ENCODE measurements at places on chromosomes 4 and X.

- no peak for DNase-seq
These were observed 14.4 kb downstream of the AR start for GRCh38 chrX:67558267-67558666.

DNA sequence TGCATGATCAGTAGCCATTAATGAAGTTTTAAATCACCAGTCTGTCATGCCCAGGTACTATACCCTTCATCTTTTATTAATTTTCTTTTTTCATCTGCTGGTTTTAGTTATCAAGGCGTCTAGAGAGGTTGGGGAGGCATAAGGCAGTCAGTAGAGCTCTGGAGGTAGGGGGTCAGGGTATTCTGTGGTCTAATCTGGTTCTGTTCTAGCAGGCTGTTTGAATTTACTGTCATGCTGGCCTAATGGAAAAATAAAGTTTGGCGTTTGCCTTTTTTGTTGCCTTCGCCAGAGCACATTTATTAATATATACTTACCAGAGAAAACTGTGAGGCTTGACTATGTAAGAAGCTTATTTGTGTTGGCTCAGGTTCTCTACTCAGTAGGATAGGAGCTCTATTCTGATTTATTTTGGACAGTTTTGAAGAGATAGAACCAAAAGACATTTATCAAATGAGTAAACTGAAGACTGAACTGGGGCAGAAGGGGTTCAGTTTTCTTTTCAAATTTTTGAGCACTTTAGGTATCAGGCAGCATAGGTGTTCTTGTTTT, 46.9 kb downstream of the TMEM131L start:
- DNase-seq = no peak

- no peak for DNase-seq
These were observed 680.4 kb downstream of the DMD start for GRCh38 chrX:32530802-32531403.

DNA sequence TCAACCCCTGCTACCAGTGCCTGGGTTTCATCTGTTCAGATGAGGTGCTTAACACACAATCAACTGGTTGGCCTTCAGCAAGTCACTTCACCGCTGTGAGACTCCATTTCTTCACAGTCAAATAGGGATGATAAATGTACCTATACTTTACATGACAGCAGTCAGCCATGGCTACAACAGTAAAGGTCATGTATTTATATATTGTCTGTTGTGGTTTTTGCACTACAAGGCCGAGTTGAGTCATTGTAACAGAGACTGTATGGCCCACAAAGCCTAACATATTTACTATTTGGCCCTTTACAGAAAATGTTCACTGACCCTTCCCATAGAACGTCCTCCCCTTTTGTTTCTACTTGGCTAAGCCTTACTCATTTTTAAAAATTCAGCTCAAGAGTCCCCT, 404.6 kb upstream of the F9 start:
- DNase-seq = no peak

DNA sequence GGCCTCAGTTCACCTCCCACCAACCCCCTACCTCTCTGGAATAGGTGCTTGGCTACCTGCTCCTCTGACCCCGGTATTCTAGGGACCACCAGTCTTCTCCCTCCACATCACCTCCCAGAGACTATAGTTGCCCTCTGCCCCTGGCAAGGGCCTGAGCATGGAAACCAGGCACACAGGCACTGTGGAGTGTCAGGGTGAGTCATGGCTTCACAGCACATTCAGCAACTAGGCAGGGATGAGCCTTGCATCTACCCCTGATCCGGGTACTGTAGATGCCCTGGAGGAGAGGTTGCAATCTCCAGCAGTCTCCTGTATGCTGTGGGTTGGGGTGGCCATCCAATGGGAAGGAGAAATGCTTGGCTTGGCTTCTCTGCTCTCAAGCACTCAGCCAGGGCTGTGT, 472.7 kb downstream of the IDS start:
- no peak for DNase-seq

DNA sequence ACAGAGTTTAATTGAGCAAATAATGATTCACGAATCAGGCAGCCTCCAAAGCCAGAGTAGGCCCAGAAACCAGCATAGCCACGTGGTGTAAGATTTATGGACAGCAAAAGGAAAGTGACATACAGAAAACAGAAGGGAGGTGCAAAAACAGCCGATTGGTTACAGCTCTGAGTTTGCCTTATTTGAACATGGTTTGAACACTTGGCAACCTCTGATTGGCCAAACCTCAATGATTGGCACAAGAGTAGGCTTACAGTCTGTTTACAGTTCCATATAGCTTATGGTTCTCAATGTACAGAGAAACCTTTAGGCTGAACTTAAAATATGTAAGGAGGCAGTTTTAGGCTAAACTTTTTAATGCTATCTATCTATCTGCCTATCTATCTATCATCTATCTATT, 394.8 kb downstream of the CFAP47 start:
- DNase-seq = no peak

DNA sequence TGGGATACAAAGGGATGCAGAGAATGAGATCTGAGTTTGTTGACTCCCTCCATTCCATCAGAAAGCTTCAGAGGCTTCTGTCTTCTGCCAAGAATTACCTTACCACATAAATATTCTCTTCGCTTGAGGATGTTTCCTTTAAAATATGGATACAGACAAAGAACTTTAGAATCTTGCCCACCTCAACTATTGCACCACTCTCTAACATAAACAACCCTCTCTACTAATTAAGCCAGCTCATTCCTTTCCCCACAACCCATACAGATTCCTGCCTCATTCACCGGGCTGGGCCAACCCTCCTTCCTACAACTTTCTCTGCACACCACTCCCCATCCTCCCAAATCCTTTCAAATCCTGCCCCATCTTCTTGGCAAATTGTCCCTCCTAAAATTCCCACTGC, 315.8 kb downstream of the RAB28 start:
- DNase-seq = no peak

GRCh38 chr4:169566021-169566818, 46.2 kb downstream of the NEK1 start:
- peak; percentile 27 for DNase-seq

- DNase-seq = no peak
These were observed 24.5 kb downstream of the SH3RF1 start for GRCh38 chr4:169246279-169246678.

DNA sequence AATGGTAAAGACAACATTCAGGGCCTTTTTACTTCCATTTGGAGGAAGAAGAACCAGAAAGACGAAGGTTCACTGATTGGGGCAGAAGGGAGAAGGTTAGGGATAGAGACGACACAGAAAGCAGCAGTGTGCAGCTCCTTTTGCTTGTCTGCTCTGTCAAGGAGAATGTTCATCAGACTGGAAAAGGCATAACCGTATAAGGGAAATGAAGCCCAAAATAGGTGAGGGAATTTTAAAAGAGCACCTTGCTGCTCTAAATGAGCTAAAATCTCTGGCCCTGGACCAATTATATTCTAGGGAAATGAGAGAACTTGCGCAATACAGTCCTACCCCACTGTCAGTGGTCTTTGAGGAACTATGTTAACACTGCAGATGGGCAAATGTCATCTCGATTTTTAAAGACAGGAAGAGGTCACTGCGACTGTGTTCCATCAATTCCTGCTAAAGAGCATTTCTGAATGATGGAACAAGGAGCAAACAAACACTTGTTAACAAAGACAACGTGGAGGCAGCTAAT, 909.8 kb upstream of the FTHL17 start:
- no peak for DNase-seq

DNA sequence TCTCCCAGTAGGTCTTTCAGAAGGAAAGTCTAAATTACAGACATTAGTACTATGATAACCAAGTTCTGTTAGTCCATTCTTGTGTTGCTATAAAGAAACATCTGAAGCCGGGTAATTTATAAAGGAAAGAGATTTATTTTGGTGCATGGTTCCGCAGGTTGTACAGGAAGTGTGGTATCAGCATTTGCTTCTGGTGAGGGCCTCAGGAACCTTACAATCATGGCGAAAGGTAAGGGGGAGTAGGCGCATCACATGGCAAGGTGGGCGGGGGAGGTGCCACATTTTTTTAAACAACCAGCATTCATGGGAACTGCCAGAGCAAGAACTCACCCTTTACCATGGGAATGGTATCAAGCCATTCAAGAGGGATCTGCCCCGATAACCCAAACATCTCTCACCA, 26.2 kb upstream of the USP46 start:
- no peak for DNase-seq

- DNase-seq = peak; percentile 1
These were observed 217.9 kb upstream of the KLHL4 start for GRCh38 chrX:87299563-87300160.

Measured in AG09309 (cell line).